ENCODE measurements at places on chromosomes 3 and 15.

DNA sequence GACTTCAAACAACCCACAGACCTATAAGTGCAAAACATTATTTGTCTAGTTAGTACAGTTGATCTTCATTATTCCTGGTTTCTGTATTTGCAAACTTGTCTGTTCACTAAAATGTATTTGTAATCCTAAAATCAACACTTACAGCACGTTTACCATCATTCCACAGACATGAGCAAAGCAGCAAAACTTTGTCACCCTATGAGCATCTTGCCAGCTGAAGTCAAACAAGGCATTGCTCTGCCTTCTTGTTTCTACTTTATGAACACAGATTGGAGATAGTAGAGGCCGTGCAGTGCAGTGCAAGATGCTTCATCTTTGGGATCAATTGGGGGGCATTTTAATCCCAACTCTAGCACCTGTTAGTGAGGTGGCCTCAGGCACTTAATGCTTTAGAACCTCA is 202.1 kb downstream of the NLGN1 start:
- DNase-seq: no peak

DNA sequence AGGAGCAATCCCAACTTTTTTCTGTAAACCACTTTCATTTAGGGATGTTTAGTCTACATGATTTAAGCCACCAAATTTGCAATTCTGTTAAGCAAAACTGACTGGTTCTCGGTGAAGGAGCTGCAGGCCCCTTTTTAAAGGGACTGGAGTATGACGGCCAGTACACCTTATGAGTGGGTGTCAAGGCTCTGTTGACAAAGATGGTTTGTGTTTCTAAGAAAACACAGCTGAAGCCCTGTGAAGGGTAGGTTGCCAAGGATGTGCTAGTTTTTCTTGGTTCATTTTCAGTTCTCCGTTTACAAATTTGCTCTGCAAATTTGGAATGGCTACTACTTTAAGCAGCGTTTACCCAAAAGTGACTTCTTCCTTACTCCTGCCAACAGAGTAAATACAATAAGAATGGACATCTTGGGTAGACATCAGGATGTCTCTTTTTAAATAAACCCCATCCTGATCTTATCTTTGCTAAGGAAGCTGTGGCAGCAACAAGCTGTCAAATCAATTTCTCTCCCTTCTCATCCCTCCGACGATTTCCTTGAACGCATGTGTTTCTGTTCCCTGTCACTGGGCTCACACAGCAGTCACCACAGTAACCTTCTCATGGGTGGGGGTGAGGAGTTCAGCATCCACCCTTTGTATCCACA is 58.2 kb upstream of the CMTM8 start:
- DNase-seq: no peak

DNA sequence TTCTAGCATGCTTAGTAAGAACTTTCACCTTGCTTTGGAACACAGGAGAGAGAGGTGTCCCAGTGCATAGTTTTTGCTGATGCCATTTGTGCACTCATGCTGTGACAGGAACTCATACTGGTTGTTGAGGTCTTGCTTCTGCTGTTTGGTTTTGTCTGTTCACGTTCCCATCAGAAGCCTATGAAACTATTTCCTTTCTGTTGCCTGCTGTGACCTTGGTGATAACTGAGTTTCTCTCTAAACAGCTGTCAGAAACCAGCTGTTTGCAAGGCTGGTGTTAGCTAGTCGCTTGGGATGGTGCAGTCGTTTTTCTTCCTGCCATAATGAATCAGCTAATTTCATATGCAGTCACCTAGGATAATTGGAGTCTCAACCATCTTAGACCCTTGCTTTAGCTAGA is 724.1 kb downstream of the GRM7 start:
- no peak for DNase-seq

GRCh38 chr3:172749230-172749965 is 1.1 kb upstream of the ECT2 start:
- DNase-seq: no peak

GRCh38 chr15:48498828-48499227 is 146.7 kb downstream of the FBN1 start:
- DNase-seq: no peak

DNA sequence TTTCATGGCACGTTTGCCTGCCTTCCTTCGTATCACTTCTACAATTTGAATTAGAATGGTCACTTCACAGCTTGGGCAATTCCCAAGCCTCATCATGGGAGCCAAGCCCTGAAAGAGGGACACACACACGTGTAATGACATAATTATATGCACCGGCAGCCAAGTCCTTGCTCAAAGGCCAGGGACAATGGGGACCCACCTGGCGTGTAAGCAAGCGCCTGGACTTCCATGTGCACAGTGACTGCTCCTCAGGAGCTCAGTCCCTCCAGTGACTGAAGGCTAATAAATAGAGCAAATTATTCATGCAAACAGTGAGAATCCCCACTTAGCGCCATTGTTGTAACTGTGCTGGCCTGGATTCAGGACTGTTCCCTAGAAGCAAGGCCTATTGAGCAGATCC is 115.1 kb downstream of the DNAJB8 start:
- DNase-seq: no peak

DNA sequence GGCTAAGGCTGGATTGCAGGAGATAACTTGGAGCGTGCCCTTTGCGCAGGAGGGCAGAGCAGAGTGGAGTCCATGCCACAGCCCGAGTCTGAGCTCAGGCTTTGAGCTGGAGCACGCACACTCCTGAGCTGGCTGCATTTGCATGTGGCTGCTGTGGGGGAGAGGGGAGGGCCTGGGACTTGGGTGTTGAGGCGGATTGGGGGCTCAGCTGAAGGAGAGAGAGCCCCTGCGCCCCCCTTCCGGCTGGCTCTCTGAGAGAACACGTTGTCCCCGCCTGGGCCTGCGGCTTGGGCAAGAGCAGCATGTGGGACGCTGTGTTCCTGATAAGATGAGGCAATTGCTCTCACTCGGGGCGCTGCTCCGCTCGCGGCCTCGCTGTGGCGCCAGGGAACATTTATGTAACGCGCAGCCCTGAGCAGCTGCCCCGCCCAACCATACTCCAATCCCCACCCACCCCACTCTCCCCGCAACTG is 39.1 kb downstream of the KLF13 start:
- DNase-seq: peak; percentile 48

DNA sequence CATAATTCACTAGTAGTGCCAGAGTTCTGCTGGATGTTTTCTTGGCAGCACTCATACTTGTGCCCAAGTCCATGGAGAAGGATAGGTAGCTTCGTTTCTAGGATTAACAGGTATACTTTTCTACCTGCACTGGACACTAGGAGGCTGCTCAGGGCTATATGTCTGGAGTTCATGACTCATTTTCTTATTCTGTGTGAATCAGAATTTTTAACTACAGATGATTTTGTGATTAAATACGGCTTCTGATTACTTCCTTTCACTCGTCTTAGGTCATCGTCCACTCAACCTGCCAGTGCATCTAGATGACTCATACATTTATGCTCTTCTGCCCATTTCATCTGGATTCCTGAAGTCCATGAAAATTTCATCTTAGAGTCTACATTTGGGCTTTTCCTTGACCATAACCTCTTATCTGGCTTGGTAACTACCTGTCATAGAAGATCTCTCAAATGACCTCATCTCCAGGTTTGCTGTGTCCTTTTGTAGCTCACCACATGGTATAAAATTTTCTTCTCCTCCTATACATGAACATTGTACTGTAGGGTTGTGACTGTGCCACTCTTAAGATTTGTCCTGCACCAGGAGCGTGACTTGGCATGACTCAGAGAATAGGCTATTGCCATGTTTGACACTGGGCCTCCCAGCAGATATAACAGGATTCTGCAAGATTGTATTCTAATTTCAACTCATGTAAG is 66.7 kb upstream of the GCSAM start:
- DNase-seq: no peak

DNA sequence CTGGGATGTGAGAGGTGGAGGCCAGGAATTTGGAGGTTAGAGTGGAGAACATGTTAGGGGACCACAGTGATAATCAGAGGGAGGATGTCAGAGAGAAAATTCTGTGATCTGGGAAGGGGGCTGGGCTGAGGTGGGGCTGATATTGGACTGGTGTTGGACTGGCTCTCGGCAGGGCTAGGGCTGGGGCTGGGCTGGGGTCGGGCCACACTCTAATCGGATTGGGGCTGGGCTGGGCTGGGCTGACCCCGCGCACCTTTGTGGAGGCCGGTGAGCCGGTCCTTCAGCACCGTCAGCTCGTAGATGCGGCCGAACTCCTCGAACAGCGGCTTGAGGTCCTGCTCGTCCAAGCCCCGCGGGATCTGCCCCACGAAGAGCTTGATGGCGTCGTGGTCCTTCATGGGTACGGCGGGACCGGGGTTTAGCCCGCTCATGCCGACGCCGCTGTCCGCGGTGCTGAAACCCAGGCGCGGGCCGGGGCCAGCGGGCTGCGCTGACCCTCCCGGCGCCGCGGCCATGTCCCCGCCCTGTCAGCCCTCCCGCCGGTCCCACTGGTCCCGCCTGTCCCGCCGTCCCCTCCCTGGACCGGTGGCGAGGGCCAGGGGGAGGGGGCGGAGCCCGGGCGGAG is 485 bp downstream of the CELF6 start:
- DNase-seq: peak; percentile 6

DNA sequence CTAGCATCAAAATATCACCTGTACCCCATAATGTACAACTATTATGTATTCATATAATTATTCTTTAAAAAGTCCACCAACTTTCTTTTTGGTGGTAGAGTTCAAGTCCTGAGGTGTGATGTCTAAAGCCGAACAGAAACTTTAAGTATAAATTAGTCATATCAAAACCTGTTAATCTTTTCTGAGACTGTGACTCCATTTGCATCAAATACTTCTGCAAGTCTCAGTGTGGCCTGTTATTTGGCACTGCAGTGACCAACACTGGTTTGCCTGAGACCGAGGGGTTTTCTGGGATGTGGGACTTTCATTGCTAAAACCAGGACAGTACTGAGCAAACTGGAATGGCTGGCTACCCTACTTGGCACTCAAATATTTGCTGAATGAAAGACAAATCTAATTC is 7.3 kb downstream of the NGLY1 start:
- DNase-seq: no peak

GRCh38 chr3:141920701-141921100 is 44.3 kb downstream of the ATP1B3 start:
- no peak for DNase-seq

- DNase-seq: no peak
These were observed 286.7 kb downstream of the DOCK3 start for GRCh38 chr3:50961386-50961785.

DNA sequence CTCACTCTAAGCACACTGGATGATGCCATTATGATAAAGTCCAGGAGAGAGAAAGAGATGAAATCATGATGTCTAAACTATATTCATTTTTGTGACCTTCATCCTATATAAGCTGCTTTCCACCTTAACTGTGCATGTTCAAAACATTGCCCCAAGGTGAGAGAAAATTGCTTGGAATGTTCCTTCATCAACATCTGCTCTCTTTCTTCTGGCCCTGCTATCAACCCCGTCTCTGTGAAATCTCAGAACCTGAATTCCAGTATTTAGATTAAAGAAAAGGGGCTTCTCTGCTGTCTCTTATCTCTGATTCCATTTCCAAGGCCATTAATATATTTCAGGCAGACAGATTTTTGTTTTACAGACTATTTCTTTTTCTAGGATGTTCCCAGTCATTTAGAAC is 47.3 kb upstream of the PHLDB2 start:
- DNase-seq: no peak

- DNase-seq: no peak
These were observed 239 bp upstream of the ZFYVE19 start for GRCh38 chr15:40806672-40807027.

DNA sequence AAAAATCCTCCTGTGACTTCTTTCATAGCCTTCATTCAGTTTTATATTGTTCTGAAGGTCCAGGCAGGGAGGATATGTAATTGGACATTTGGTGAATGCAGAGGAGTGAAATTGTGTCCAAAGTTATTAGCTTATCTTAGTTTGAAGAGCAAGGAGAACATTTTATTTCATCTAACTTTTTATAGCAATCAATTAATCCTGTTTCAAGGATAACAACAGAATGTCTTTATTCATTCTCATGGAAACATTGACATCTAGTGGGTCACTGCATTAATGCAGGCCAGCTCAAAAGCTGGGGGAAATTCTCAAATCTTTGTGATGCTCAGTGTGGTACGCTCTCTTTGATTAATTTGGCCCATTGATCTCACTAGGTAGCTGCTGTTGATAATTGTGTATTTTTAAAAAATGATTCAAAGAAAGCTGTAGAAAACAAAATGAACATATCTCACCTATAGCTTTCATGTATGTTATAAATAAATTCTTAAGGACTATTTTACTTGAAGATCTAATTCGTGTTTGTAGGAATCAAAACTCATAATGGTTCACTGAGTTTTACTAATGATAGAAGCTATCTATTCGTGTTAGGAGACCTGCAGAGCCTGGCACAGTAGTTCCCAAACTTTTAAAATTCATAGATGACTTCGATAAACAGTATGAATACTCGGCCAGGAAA is 150.8 kb upstream of the KCNMB2 start:
- DNase-seq: no peak

- no peak for DNase-seq
These were observed 428.4 kb upstream of the MDFIC2 start for GRCh38 chr3:70740872-70741271.

DNA sequence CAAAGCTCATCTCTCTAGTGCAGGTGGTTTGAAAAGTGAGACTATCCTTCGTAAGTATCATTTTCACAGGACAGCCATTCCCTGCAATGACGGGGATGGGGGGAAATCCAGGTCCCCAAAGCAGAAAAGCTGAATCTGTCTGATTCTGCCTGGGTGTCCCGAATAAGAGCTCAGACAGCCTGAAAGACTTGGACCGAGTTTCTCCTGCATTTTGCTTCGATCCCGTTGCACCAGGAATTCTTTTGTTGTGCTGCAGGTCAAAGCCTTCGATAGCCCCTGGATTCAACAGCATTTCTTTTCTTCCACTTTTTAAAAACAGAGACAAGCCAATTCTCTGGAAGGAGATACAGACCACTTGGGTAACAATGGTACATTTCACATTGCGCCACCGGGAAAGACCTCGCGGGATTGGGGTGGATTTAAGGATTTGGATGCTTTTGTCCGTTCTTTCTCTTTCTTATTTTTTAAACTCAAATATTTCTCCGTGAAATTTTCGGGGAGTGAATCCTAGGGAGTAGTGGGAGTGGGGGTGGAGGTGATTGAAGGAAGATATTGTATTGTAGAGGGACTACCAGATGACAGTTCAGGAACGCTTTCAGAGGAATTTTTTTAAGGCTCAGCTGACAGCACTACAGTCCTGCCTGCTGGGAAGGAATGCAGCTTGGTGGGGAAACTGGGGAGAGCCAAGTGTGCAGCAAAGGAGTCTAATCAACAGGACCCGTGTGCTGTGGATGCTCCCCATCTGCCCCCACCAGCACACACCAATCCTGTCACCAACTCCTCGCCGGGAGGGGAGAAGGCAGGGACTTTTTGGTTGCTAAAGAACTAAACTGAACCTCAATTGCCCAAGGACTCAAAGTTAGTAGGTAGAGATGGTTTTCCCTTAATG is 2.6 kb downstream of the SLITRK3 start:
- no peak for DNase-seq

- DNase-seq: no peak
These were observed 29.1 kb upstream of the CHST2 start for GRCh38 chr3:143090486-143090885.

All from activated naive CD4-positive, alpha-beta T cell (primary cell).